ENCODE measurements at places on chromosomes 13 and 19.

DNA sequence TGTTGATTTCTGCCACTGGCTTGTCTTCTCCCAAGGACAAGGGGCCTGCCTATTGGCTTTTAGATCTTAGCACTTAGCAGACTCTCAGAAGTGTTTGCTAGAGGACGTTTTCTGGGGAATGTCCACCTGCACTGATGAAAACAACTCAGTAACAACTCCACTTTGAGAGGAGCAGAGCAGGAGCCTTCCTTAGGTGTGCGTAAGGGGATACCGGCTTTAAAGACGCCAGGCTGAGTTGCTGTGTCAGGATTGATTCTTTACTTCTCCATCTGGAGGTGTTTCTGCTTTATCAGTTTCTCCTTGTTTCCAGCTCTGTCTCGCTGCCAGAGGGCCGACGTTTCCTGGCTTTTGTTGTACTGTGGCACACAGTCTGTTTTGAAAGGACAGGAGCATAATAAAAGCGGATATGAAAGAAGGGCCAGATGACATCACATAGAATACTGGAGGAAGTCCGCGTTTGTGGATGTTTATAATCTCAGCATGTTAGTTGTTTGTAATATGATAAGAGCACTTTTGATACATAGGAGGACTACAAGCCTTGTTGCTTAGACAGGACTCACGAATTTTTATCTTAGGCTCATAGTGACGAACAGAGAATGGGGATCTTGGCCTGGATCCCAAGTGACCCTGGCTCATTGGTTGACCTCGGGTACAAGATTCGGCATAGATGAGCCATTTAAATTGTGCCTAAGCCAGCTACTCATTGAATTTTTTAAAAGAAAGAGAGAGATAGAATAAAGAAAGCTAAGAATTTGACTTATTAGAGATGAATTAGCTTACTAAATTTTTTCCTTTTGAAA lies 34.6 kb downstream of the COL4A2 start:
- DNase-seq, result no peak

DNA sequence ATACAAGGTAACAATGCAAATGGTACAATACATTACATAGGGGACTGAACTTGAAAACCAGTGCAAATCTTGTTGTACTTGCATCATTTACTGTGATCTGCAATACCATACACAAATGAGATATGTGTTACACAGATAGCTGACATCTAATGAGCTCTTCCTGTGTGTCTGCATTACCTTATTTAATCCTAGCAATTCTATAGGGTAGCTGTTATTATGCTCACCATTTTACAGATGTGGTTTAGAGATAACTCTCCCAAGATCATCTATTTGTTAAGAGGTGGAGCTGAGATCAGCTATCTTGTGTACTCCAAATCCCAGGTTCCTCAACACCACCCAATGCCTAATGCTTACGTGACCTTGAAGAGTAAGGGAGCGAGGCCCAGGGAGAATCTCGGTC lies 21.4 kb upstream of the SERP2 start:
- peak; percentile 49 for DNase-seq

DNA sequence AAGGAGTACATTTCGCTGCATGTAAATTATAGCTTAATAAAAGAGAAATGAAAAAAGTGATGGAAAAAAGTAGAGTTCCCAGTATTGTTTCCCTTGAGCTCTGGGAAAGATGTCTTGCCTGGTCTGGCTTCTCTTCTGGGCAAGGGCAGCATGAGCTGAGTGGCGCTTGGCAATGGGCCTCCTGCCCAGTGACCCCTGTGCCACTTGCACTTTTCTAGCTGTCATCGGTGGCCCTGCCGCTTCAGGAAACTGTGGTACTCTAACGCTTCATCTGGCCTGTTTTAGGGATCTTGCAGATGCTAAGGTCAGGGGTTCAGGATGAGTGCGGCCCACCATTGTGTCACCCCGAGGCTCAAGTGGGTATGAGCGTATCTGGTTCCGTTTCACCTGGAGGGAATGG lies 161.4 kb downstream of the MTUS2 start:
- no peak for DNase-seq

- peak; percentile 32 for DNase-seq
Observed at GRCh38 chr13:77846173-77846572, 72.5 kb downstream of the EDNRB start.

DNA sequence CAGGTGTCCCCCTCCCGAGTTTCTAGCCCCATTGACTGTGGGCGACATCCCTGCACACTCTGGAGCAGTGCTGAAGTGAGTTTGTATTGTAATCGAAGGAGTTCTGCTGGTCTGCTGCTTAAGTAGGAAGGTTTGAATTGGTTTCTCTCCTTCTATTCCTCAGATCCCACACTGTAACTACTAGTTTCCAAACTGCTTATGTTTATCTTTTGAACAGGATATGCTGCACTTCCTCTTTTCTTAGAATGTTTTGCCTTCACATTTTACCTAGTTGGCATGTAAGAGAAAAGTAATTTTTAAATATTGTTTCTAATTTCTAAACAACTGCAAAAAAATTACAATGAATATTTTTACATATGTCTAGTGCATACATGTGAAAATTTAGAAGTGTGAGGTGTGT lies 511.8 kb downstream of the KLF12 start:
- peak; percentile 69 for DNase-seq

GRCh38 chr19:35648017-35648961 lies at the start of gene COX6B1:
TSS of gene COX6B1 (plus strand) at chr19:35648323. CDS start at chr19:35651244, 2,921 bp downstream.
- DNase-seq, result peak; percentile 100

DNA sequence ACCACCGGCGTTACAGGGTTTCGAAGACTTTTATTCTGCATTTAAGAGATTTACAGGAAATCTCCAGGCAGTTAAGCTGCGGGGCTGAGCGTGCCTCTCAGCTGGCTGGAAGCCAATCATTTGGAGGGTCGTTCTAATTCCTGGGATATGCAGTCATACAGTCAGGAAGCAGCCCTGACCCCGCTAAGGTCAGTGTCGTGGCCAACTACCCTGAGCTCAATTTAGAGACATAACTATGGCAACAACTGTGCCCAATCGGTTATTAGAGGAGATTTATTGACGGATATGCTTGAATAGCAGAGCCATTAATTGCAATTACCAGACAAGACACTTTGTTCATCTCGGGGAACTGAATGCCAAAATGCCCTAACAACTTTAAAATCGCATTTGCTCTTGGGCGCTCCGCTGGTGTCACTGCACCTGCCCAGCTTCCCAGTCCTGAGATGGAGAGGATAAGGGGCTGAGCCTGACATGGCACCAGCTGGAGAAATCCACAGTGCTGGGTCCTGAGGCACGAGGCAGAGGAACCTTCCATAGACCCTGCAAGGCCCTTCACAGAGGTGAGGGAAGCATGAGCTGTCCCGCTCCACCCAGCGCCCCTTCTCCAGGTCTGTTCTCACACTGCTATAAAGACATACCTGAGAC lies 15.1 kb upstream of the ZNF507 start:
- no peak for DNase-seq

GRCh38 chr19:56765137-56765536 lies 75.4 kb downstream of the PEG3 start:
- peak; percentile 61 for DNase-seq

DNA sequence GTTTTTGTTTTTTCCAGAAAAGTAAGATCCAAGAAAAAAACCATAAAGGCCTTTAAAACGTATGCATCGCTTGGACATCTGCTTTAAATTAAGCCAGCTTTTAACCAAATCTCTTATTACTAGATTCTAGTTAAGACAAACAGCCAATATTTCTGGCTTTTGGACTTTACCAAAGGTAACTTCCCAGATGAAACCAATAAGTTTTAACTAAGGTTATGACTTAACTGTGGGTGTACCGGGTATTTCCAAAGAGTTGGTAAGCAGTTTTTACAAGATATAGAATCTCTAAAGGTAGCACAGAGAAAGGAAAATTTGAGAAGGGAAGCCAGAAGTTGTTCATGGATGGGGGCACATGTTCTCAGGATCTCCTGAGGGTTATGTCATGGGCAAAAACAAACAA lies 34.0 kb downstream of the CEACAM1 start:
- no peak for DNase-seq

GRCh38 chr19:47284324-47284899 lies 9.7 kb downstream of the INAFM1 start:
- peak; percentile 80 for DNase-seq

- DNase-seq, result no peak
Observed at GRCh38 chr13:96617528-96617927, 376.7 kb downstream of the OXGR1 start.

- no peak for DNase-seq
Observed at GRCh38 chr13:45100573-45101262, 19.6 kb upstream of the GTF2F2 start.

DNA sequence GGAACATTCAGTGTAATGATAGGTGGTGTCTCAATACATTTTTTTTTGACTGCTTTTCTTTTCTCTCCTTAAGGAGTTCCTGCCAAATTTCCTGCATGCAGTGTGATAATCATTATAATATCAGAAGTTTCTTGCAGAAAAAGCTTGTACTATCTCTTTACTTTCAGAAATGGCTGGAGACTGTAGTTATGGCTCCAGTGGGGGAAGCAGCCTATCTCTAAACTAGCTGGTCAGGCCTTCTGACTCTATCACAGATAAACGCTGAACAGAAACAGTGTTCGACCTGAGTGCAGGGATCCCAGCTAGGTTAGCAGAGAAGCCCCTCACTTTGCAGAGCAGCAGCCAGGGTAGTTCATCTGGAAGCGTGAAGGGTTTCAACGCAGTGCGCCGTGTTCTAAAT lies 1.9 kb downstream of the CCNE1 start:
- peak; percentile 55 for DNase-seq

GRCh38 chr13:99590519-99591011 lies 89.3 kb downstream of the TM9SF2 start:
- DNase-seq, result no peak

DNA sequence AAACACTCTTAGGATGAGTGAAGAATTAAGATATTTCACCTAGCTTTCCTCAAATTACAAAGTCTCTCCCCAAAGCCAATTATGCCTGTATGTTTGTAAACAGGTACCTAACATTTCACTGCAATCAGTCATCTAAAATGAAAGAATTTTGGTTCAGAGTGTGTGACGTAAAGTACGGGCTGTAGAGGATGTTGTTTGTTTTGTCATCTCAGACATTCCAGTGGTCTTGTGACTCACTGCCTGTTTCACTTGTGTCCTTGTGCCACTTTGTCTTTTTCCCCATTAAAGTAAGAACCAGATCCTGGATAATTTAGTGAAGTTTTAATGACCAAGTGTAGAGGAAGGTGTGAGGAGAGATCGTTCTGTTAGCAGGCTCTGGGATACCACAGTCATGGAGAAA lies 28.6 kb upstream of the EID2 start:
- DNase-seq, result no peak

GRCh38 chr19:55224038-55224665 lies 4.4 kb downstream of the TMEM86B start:
- no peak for DNase-seq

- DNase-seq, result peak; percentile 94
Observed at GRCh38 chr19:48965806-48966540, 864 bp downstream of the FTL start.

DNA sequence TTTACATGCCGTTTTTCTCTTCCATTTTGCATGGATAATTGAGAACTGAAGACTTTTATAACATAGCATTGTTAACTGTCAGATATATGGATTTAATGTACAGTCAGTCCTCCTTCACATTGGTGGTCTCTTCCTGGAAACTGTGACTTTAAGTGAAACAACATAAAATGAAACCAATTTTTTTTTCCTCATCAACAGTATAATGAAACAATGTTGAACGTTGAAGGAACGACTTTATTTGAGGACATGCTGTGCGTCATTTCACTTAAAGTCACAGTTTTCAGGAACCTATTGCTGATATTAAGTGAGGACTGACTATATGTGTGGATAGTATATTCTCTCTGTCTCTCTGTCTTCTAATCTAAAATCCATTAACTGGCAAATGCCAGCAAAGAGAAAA lies 54.8 kb downstream of the COG3 start:
- DNase-seq, result no peak

DNA sequence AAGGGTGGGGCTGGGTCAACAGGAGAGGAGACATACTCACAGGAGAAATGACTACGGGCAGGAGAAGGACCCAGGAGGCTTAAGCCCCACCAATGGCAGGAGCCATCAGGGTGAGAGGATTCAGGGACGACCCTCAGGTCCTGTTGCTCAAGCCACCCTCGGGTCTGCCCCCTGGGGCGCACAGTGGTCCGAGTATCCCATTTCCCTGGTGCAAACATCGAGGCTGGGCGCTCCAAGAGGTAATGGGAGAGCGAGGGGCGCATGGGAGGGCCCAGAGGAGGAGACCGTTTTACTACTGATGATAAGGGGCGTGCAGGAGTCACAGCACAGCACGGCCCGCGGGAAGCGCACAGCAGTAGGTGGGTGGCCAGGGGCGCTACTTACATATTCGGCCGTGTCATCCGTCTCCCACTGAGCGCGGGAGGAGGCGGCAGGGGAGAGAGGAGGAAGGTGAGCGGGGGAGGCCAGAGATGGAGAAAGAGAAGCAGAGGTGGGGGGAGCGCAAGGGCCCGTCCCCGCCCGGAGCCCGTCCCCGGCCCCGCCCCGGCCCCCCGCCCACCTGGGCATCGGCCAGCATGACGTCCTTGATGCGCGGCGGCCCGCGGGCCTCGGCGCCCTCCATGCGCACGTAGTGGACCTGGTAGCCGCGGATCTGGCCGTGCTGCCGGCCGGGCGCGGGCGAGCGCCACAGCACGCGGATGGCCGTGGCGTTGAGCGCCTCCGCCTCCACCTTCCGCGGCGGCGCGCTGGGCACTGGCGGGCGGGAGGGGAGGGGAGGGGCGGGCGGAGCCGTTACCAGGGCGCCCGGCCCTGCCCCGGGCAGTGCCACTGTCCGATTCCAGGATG lies 111.5 kb downstream of the PTPRS start:
- DNase-seq, result no peak

- peak; percentile 89 for DNase-seq
Observed at GRCh38 chr19:45016388-45017314, 15.4 kb downstream of the RELB start.

DNA sequence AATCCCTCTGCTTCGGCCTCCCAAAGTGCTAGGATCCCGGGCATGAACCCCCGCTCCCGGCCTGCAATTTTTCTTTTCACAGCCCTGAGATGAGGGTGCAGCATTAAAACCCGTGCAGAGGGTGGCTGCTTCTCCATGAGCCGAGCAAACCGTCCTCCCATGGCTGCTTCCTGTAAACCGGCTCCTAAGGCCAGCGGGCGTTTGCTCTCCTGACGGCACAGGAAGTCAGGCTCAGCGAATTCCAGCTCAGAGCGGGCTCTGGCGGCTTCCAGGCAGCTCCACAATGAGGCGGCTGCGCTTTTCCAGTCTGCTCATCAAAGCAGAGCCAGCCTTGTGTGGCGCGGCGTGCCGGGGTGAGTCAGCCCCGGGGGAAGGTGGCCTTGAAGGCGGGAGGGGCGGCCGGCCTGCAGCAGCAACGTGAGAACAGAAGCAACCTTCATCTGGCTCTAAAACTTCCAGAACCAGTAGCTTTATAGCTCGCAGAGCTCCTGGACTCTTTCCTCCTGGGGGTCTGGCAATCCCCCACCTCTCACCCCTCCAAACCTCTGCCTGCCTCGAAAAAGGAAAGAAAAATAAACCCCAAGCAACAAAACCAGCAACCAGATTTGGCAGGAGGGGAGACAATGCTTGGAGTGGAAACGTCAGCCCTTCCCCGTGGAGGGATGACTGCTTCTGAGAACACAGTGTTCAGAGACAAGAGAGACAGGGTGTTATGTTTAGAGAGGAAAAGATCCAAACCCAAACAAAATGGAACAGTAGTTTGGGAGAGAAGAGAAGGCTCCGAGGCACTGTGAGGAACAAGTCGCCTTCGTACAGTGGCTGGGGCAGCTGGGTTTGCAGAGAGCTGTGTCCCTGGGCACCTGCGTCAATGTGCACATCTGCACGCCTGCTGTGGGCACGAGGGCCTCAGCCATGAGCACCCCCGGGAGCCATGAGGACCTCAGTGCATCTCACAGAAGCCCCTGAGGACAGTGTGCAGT lies 67.8 kb downstream of the GADD45B start:
- DNase-seq, result peak; percentile 81
